ENCODE measurements at places on chromosomes 11 and 22.

- no peak for DNase-seq
Measured at GRCh38 chr11:72726266-72727220, 25.7 kb downstream of the ARAP1 start.

DNA sequence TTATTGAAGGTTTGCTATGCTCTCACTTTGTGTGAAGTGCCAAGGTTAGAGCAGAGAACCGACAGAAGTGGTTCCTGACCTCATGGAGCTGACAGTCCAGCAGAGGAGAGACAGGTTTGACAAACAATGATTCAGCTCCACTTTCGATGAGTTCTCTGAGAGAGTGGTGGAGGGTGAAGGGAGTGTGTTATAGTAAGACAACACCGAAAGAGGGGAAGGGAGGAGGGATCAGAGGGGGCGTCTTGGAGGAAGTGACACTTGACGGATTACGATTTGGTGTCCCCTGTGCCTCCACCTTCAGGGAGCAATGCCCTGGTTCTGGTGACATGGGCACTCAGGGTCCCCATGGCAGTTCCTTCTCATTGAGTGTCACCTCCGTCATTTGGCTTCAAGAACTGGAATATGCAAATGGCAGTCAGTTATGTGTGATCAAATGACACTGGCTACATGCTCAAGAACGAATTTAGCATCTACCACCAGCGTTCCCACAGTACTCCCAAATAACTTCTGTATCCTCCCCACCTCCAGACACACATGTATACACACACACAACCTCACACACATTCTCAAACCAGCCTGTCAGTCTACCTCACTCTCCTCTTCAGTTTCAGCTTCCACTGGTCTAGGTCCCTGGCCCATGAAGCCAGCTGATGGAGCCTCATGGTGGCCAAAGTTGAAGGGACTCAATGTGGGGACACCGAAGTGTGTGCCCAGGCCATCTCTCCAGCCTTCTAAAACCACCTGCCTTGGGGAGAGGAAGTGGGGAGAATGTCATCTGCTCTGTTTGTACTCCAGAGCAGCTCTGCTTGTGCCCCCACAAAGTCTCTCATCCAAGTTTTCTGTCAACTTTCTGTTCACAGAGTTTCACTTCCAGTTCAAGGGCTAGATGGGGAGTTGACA lies 31.4 kb upstream of the NUP160 start:
- DNase-seq = no peak

DNA sequence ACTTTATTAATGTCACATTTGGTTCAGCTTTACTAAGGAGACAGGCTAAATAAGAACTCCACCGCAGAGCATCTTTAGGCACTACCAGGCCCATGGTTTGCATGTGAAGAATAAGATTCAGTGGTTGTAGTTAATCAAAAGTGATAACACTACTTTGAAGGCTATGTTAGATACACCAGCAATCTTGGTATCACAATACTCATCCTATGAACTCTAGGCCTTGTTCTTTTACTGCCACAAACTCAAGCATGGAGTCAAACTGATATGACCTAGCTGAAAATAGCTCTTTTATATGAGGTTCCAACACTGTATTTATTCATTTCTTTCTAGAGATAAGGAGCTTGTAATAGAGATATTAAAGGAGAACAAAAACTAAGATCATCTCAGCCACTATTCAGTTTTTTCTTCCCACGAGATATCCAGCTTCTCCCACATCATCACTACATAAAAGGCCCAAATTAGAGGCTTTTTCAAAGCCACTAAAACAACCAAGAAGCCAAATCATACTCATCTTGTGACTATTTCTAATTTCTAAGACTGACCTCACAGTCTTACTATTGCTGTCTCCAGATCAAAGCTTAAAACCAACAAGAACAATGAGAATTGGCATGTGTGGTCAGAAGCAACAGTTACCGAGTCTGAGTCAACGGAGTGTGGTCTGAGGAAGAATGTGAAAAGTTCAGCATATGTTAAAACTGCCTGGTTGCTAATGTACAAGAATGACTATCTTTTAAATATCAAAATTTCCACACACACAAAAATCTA lies 25.1 kb upstream of the GUCY1A2 start:
- no peak for DNase-seq

DNA sequence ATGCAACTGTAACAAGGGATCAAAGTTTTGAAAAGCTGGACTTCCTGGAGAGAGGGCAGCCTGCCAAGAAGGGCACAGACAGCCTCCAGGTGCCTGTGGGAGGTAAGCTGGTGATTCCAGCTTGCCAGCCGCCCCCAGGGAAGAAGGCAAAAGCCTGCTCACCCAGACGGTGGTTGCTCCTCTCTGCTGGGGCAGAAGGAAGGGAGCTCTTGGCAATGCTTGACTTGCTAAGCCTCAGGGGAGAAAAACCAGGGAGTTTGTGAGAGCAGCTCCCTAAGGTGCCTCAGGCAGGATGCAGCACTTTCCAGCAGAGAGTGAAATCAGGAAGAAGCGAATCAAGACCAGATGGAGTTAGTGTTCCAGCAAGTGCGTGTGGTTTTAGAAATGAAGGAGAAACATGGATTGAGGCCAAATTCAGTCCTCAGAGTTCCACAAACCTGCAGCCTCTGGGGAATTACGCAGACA lies 553.6 kb downstream of the BUD13 start:
- no peak for DNase-seq

DNA sequence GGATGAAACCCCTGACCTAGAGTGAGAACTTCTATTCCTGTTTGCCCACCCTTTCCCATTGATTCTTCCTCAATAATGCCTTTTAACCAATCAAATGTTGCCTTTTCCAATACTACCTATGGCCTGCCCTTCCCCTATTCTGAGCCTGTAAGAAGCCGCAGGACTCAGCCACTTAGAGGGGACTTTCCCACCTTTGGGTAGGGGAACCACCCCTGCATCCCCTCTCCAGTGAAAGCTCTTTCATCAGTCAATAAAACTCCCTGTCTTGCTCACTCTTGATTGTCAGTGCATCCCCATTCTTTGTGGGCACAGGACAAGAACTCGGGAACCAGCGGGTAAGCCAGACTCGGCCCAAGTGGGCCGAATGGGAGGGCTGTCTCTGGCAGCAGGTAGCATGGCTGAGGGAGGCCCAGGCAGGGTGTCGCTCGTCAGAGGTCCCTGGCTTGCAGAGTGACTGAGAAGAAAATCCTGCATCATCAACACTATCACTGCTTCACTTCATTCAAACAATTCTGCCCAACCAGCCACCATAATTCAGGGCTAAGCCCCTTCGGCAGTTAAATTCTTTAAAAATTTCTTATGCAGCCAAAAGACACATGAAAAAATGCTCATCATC lies 30.4 kb downstream of the LDHAL6A start:
- DNase-seq = no peak

GRCh38 chr22:28914201-28914600 lies 30.8 kb downstream of the ZNRF3 start:
- DNase-seq = no peak

- DNase-seq = no peak
Measured at GRCh38 chr22:27718186-27719035, 83.1 kb downstream of the MN1 start.

GRCh38 chr11:35281169-35281688 lies 138.1 kb downstream of the SLC1A2 start:
- DNase-seq = no peak

All from effector CD8-positive, alpha-beta T cell (primary cell).